H9 (cell line): ENCODE measurements at places on chromosomes 13 and 19.

DNA sequence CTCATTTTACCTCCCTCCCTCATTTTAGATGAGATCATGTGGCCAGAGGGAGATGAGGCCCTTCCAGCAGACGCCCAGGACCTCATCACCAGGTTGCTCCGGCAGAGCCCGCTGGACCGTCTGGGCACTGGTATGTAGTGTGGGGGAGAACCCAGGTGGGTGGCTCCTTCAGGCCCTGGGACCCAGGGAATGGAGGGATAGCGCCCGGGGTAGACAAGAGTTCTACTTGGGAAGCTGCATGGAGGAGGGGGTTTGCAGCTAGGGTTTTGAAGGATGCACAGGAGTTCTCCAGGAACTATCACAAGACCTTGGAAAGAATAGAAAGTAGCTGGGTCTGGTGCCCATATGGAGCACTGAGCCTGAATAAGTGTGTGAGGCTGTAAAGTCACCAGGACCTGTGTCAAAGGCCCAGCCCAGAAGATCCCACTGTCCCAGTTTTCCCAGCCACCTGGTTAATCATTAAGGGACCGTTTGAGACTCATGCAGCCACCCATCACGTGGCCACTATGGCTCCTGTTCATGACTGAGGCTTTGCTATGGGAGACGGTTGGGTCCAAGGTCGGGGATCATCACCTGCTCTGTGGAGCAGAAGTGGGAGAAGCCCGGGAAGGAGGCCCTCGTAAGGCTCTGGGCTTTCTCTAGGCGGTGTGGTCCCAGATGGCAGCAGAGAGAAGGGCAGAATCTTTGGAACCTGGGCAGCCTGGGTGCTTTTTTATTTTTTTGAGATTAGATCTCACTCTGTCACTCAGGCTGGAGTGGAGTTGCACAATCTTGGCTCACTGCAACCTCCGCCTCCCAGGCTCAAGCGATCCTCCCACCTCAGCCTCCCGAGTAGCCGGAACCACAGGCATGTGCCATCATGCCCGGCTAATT, 17.0 kb upstream of the PIK3R2 start:
- DNase-seq = no peak

- peak; percentile 95 for DNase-seq
These were observed 580 bp downstream of the HSD17B14 start for GRCh38 chr19:48835734-48836088.

DNA sequence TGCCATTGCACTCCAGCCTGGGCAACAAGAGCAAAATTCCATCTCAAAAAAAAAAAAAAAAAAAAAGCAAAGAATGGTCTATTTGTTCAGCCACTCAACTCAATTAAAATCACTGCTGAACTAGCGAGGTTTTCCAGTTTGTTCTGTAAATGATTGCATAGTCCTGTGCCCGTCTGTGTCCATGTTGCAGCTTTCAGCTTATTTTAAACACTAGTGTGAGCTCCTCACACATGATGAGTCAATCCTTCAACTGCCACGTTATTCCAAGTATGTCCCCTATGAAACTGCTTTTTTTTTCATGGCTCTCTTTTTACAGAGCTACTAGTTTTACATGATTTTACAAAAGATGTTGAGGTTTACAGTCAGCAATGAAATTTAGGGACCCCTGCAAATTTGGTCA, 12.2 kb downstream of the SUGP2 start:
- DNase-seq = no peak

DNA sequence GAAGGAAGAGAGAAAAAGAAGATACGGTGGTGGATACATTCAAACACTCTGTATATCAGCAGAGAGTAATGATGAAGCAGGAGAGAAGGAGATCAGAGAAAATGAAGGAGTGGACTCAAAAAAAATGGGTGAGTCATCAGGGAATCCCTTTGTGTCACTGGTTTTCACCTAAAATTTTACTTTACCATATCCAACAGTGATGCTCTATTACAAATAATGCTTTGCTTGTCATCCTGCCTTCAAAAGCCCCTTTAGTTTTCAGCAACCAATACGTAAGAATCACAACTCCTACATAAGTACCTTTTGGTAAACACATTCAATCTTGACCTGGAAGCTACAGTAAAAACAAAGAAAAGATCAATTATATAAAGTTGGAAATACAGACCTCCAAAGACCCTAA, 88.8 kb downstream of the ENOX1 start:
- no peak for DNase-seq

DNA sequence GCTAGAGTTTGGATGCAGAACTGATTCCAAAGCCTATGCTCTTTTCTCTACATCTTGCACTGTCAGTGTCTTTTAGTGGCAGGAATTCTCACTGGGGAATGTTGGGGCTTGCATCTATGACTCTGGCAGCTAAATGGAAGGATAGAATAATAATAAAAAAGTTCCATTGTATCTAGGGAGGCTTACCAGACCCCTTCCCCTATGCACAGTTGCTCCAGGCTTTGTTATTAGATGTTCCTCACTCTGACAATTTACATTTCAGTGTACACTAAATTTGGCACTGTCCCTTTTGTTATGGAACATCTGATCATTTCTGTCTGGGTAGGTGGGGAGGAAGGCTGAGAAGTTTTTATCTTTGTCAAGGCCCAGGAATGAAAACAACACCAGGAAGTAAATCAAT, 3.7 kb upstream of the TRIM13 start:
- DNase-seq = no peak

GRCh38 chr19:793806-794205, 3.4 kb upstream of the PTBP1 start:
- DNase-seq = peak; percentile 30

GRCh38 chr19:30646806-30647205, 274.6 kb downstream of the ZNF536 start:
- DNase-seq = no peak

GRCh38 chr19:39166571-39167391, 30.0 kb upstream of the NCCRP1 start:
- no peak for DNase-seq

GRCh38 chr13:25973085-25973484, 78.7 kb downstream of the SHISA2 start:
- no peak for DNase-seq

DNA sequence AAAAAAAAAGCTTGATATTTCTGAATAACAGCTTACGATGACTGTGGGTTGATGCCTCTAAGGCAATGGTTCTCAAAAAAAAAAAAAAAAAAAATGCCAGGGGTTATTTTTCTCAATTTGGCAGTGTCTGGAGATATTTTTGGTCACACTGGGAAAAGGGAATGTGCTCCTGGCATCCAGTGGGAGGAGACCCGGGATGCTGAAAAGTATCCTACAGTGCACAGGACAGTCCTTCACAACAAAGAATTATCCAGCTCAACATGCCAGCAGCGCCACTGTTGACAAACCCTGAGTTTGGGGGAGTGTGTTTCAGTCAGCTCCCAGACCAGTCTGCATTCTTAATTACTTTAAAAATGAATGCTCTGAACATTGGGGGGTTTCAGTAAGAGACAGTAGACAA, 54.5 kb downstream of the FLT3 start:
- no peak for DNase-seq

- no peak for DNase-seq
These were observed 29.8 kb upstream of the PABPC3 start for GRCh38 chr13:25065974-25066770.

- peak; percentile 86 for DNase-seq
These were observed 708 bp upstream of the ERCC1 start for GRCh38 chr19:45424191-45425058.

DNA sequence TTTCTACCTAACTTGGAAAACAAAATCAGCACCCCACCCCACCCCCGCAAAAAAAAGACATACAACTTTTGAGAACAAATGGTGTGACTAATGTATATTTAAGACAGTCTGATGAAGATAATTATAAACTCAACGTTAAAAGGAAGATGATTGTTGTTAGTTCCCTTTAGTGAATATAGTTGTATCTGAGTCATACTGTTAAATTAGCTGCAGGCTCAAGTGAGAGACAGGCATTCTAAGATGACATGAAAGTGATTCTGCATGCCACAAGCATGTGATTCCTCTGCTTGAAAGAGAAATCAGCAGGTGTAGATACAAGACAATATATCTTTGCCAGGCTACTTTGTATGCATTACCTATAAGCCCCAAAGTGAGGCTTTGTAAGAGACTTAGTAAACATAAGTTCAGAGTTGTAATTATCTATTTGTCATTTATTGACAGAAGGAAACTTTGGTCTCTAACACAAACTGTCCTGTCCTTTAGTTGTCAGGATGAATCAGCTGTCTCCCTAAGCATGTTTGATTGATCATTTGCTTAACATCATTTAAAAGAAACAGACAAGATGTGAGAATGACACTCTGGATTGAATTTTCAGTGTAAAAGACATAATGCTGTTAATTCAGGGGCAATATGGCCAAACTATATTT, 319.4 kb upstream of the HTR2A start:
- DNase-seq = no peak

DNA sequence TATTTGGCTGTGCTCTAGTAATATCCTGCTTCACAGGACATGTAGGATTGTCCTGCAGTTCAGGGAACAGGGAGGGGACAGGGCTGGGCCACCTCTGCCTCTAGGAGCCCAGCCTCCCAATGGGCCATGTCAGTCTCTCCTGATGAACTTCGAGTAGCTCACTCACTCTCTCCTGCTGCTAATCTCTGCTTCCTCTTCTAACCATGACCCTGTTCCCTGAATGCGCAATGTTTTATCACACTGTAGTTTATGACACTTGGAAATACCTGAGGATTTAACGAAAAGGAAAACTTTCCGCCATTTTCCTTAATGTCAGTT, 9.2 kb downstream of the PARP4 start:
- no peak for DNase-seq

GRCh38 chr13:60162096-60162495, 1.6 kb downstream of the DIAPH3 start:
- DNase-seq = no peak

GRCh38 chr19:55418185-55418584, 10.6 kb upstream of the UBE2S start:
- DNase-seq = peak; percentile 73

GRCh38 chr19:372306-372890, 27.8 kb upstream of the MIER2 start:
- DNase-seq = no peak

GRCh38 chr19:10289167-10289835, 451 bp upstream of the ICAM5 start:
- DNase-seq = peak; percentile 85

DNA sequence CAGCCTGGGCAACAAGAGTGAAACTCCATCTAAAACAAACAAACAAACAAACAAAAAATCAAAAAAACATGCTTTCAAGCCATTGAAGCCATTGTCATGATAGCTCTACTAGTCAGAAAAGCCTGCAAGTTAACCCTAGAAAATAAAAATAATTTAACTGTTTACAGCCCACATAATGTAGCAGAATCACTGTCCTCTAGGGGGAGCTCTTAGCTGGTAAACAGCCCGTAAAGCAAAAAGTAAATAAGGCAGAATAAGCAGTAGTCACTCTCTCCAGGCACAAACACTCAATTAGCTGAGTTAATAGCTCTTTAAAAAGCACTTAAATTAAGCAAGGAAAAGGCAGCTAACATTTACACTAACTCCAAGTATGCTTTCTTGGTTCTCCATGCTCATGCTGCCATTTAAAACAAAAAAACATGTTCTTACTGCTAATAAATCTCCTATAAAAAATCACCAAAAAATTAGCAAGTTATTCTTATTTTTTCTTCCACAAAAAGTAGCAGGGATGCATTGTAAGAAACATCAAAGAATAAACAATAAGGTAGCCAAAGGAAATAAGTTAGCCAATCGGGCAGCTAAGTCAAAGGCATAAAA, 11.3 kb downstream of the LILRB4 start:
- DNase-seq = no peak

- no peak for DNase-seq
These were observed 76.6 kb downstream of the ZIC5 start for GRCh38 chr13:99894840-99895443.

- DNase-seq = no peak
These were observed 4.2 kb downstream of the OR7D2 start for GRCh38 chr19:9183000-9183399.
